ENCODE measurements at places on chromosomes 1 and 21. TPM values are rescaled to one million over a fixed set of nuclear protein-coding genes. Genes with fewer than 3 reads are reported as not detected.

DNA sequence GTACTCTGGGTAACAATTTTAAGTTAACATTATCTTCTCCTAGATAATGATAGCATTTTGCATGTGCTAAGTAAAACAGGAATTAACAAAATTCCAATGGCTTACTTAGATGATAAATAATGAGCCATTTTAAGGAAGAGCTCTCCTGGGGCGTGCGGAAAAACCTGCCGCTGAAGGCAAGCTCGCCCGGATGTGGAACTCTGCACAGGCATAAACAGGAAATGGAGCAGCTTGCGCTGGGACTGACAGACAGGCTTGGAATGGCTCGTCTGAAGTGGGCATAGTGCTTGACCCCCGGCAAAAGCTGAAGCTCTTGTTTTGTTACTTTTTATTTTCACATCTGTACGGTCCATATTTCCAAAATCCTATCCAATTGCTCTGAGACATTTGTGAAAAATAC is 169.2 kb downstream of the ZNF281 start:
- no peaks in the 10 kb centered on the region for H3K27me3 ChIP-seq
- H3K36me3 ChIP-seq: no peaks in the 10 kb centered on the region
- no peak overlapping the region for H3K4me3 ChIP-seq
- H3K27ac ChIP-seq: no peak overlapping the region
- DNase-seq: no peak

GRCh38 chr1:25445993-25446538 is 15.4 kb downstream of the MACO1 start:
- H3K27ac ChIP-seq: no peak overlapping the region
- no peak for DNase-seq
- H3K27me3 ChIP-seq: no peaks in the 10 kb centered on the region
- peaks cover 4% of the 10 kb centered on the region for H3K4me1 ChIP-seq
- no peak overlapping the region for H3K4me3 ChIP-seq
- no peaks in the 10 kb centered on the region for H3K36me3 ChIP-seq

- no peak overlapping the region for H3K27ac ChIP-seq
- DNase-seq: no peak
- H3K4me3 ChIP-seq: no peak overlapping the region
- no peaks in the 10 kb centered on the region for H3K36me3 ChIP-seq
- peaks cover 2% of the 10 kb centered on the region for H3K27me3 ChIP-seq
These were observed 23.2 kb downstream of the PLEKHA6 start for GRCh38 chr1:204336421-204337035.

The C1orf53 gene
- total RNA-seq: 0.56 TPM

The BACE2 gene
- 9.9 TPM for total RNA-seq
